ENCODE measurements at places on chromosomes 11 and 22. TPM values are rescaled to one million over a fixed set of nuclear protein-coding genes. Genes with fewer than 3 reads are reported as not detected.

Gene OR4X1
- not detected for total RNA-seq

Gene SMIM35
- 0.05 TPM for total RNA-seq

Gene CYP2D6
- total RNA-seq = 0.42 TPM

Gene BRSK2
- 0.14 TPM for total RNA-seq

Gene LINC01488
- not detected for total RNA-seq

Gene RPUSD4
- total RNA-seq = 16.0 TPM

Gene MS4A2
- total RNA-seq = 0.42 TPM

Gene TUBA8
- 0.57 TPM for total RNA-seq

Gene WNT11
- 1.5 TPM for total RNA-seq

Gene OR5A1
- not detected for total RNA-seq

Gene SEC14L6
- total RNA-seq = 0.24 TPM

Gene PLA2G3
- total RNA-seq = 0.42 TPM

Gene TREH
- not detected for total RNA-seq

Gene SCGB2A2
- 2.7 TPM for total RNA-seq

Gene SUSD2
- total RNA-seq = 0.33 TPM

Gene PKP3
- 7.7 TPM for total RNA-seq

Gene OR51E1
- total RNA-seq = 0.33 TPM

Gene GGTLC2
- not detected for total RNA-seq

Gene GUCY1A2
- 0.94 TPM for total RNA-seq

Gene CREB3L1
- total RNA-seq = 1.3 TPM

Gene CDC45
- total RNA-seq = 31.7 TPM

Gene TMPRSS13
- total RNA-seq = 1.5 TPM

Gene OR4A16
- not detected for total RNA-seq

Gene UPB1
- total RNA-seq = 3.5 TPM

Gene LSP1
- total RNA-seq = 179 TPM

Gene KRTAP5-1
- not detected for total RNA-seq

Gene RTL10
- 19.2 TPM for total RNA-seq

Gene TUB
- 2.5 TPM for total RNA-seq

Gene CAVIN3
- total RNA-seq = 7.5 TPM

Gene MUC15
- 6.1 TPM for total RNA-seq

Gene RNH1
- total RNA-seq = 79.2 TPM

Gene CPT1A
- 7.1 TPM for total RNA-seq

Gene NPTXR
- total RNA-seq = 0.28 TPM

Gene MDK
- 149 TPM for total RNA-seq

Gene PTPRJ
- 7.5 TPM for total RNA-seq

Gene CD6
- total RNA-seq = 30.7 TPM

Gene LRP5
- total RNA-seq = 10.1 TPM

Gene VSTM5
- total RNA-seq = 0.19 TPM

Gene SHANK2
- total RNA-seq = 0.14 TPM

Gene CARNS1
- 0.57 TPM for total RNA-seq

Gene FAT3
- total RNA-seq = 1.1 TPM

Gene PGA5
- total RNA-seq = 0.19 TPM

Gene DGAT2
- 8.5 TPM for total RNA-seq

Gene MYBPC3
- total RNA-seq = 0.09 TPM

Gene KBTBD3
- total RNA-seq = 5.3 TPM

Gene TMPRSS5
- total RNA-seq = 0.28 TPM

Gene SNRPD3
- 166 TPM for total RNA-seq

Gene CATSPER1
- total RNA-seq = 0.14 TPM

Gene SLC22A25
- not detected for total RNA-seq

Gene B3GAT1
- 0.24 TPM for total RNA-seq

Gene UCP2
- 31.4 TPM for total RNA-seq

Gene OR52E8
- total RNA-seq = not detected

Gene TSPO
- 32.0 TPM for total RNA-seq

Gene PES1
- 53.3 TPM for total RNA-seq

Gene C11orf97
- not detected for total RNA-seq

Gene PHOX2A
- 0.05 TPM for total RNA-seq

Gene TMPRSS4
- 2.5 TPM for total RNA-seq

Gene OR8A1
- total RNA-seq = not detected

Measured in thymus (tissue), 14 donors.